Heart left ventricle (tissue), 16 donors: ENCODE measurements at places on chromosomes 1 and 21. TPM values are rescaled to one million over a fixed set of nuclear protein-coding genes. Genes with fewer than 3 reads are reported as not detected.

The KCNJ15 gene
- total RNA-seq: 1.4 TPM

The PKNOX1 gene
- total RNA-seq: 8.7 TPM

The LAX1 gene
- not detected for total RNA-seq

The OR14K1 gene
- not detected for total RNA-seq

The VHLL gene
- total RNA-seq: not detected

The OR2M7 gene
- not detected for total RNA-seq

The PATJ gene
- 105 TPM for total RNA-seq

The PADI2 gene
- 0.71 TPM for total RNA-seq
